HepG2 (cell line): ENCODE measurements at places on chromosomes 6 and 20. TPM values are rescaled to one million over a fixed set of nuclear protein-coding genes. Genes with fewer than 3 reads are reported as not detected.

DNA sequence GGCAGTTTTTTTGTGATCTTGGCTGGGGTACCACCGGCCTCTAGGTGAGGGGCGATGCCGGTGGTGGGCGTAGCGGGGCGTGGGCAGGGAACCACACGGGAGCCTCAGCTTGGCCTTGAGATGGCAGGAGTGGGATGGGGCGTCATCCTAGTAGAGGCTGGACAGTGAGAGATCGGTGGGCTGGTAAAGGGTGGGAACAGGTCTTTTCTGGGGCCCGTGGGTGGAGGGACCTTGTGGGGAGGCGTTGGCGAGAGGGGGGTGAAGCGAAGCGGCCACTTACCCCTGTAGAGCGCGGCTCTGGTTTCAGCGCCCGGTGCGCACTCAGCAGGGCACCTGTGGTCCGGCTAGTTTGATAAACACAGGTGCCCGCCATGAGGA is 12.0 kb downstream of the ITPR3 start:
- DNase-seq: no peak

GRCh38 chr6:20044883-20045282 is 167.4 kb downstream of the MBOAT1 start:
- DNase-seq: no peak

GRCh38 chr20:12179692-12180091 is 262.0 kb downstream of the BTBD3 start:
- DNase-seq: no peak

DNA sequence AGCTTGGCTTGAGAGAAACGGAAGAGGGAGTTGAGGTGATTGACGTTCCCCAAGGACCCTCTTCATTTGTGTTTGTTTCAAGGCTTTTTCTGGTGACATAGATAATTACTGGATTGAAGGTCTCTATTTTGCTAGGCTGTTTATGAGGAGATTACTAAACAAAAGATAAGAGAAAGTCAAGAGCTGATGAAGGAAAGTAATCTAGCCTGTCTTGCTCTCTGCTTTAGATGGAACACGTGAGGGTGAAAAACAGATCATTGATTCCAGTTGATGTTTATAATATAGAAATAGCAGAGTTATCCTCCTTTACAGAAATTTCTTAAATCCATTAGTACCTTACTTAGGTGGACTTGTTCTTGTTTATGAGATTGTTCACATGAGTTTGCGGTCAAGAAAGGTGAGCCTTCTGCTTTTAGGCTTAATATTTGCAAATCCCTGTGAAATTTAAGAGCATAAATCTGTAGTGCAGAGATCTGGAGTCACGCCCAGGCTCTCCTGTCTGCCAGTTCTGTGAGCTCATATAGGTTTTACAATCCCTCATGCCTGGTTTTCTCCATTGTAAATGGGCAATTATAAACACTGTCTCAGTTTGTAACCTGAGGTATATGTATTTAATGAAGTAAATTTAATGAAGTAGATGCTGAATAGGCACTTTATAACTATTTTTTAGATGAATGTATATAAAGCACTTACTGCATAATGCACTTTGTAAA is 272.8 kb downstream of the NKAIN2 start:
- DNase-seq: no peak

- DNase-seq: no peak
These were observed 459.7 kb upstream of the HTR1E start for GRCh38 chr6:86477500-86478148.

Gene HACE1
- 11.4 and 16.0 TPM in 2 replicates for total RNA-seq

Gene BHLHE23
- total RNA-seq: not detected in 2 replicates

Gene SPDEF
- not detected in 2 replicates for total RNA-seq

Gene PNPLA1
- total RNA-seq: not detected in 2 replicates

Gene MYCT1
- total RNA-seq: not detected in 2 replicates
